Glutamatergic neuron (in vitro differentiated cells): ENCODE measurements at places on chromosomes 2 and 18. TPM values are rescaled to one million over a fixed set of nuclear protein-coding genes. Genes with fewer than 3 reads are reported as not detected.

- DNase-seq = no peak
- peaks cover 2% of the 10 kb centered on the region for H3K27me3 ChIP-seq
- no peaks in the 10 kb centered on the region for H3K36me3 ChIP-seq
- no peaks in the 10 kb centered on the region for H3K4me1 ChIP-seq
Observed at GRCh38 chr2:3601561-3602271, 6.8 kb downstream of the COLEC11 start.

- no peak overlapping the region for H3K27ac ChIP-seq
- no peak for DNase-seq
- H3K4me3 ChIP-seq = no peak overlapping the region
- H3K27me3 ChIP-seq = peaks cover 3% of the 10 kb centered on the region
- peaks cover 10% of the 10 kb centered on the region for H3K36me3 ChIP-seq
Observed at GRCh38 chr2:31013301-31013700, 124.9 kb downstream of the GALNT14 start.

GRCh38 chr18:36287653-36288052 lies 9.9 kb upstream of the FHOD3 start:
- H3K4me3 ChIP-seq = no peak overlapping the region
- no peak overlapping the region for H3K27ac ChIP-seq
- H3K27me3 ChIP-seq = peaks cover 3% of the 10 kb centered on the region

The ACTG2 gene
- not detected for total RNA-seq

The ITGA4 gene
- total RNA-seq = 5.4 TPM

The FAP gene
- total RNA-seq = not detected
